Activated CD4-positive, CD25-positive, alpha-beta regulatory T cell treated with anti-CD3 and anti-CD28 coated beads, Interleukin-2, amount 50 U/mL, for 16 hours (primary cell): ENCODE measurements at places on chromosomes 4 and X.

DNA sequence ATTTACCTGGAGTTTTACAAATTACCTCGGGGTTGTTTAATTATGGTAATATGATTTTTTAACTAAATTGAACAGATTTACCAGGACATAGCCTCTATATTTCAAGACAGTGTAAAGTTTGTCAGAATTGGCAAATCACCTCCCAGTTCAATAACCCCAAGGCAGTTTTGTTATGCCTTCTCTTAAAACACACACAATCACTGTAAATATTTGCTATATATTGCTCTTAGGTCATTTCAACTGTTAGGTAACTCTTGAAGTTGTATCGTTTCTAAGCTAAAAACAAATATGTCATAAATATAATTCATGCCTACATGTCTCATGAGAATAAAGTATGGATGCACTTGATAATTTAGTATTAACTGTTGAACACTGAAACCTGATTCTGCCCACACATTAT, 24.1 kb downstream of the PDLIM5 start:
- DNase-seq = no peak

DNA sequence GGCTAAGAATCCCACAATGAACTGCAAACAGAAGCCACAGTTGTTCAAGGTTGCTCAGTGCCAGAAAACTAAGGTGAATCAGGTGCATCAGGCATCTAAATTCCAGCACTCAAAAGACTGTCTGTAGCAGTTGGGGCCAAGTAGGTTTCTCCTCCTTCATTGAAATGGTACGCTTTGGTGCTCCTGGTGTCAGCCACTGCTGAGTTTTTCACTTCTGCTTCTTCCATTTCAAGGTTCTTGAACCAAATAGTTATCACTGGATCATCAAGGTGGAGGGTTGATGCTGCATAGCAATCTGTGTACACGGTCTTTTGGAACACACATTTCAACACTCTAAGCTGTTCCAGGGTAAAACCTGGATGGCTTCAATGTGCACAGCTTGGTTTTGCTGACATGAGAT, 74.4 kb downstream of the TMA16 start:
- DNase-seq = no peak

DNA sequence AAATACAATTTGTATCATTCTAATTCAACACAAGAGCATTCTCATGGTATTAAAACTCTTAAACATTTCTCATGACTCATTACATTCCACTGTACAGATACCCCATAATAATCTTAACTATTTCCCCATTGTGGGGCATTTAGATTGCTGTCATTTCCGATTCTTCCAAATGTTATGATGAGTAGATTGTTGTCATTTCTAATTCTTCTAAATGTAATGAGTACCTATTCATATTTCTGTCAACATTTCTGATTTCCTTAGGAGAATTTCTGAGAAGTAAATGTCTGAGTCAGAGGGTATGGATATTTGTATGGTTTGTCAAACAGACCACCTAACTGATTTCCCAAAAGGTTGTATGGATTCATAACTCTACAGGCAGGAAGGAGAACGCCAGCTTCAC, 8.3 kb downstream of the S100G start:
- no peak for DNase-seq

DNA sequence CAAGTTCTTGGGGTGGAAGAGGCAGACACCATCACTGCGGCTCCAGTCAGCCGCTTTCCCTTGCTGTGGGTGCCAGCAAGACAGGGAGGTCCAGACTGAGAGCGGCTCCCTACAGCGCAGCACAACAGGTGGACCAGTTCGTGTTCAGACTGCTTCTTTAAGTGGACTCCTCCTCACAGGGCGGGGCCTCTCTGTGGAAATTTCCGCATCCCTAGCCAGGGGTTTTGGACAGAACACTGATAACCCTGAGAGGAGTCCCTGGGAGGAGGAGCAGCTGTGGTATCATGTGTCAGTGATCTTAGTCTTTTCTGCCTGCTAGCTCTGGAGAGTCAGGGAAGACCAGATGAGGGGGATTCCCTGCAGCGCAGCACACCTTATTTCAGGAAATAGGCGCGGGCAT, 48.5 kb downstream of the MAGEC2 start:
- no peak for DNase-seq

DNA sequence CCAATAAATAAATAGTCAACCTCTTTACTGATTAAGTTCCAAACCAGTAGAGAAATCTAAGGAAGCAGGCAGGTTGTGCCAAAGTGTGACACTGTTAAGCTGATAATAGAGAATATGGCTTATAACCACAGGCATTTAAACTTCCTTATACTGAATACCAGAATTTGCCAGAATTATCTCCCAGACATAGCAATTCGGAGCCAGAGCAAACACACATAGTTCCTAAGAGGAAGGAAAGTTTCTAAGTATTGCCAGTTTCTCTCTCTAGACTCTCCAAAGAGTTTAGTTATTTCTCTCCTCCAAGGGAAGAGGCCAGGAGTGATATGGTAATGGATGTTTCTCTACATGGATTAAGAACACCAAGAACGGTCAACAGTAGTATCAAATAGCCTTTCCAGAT, 191.7 kb upstream of the CPEB2 start:
- no peak for DNase-seq

DNA sequence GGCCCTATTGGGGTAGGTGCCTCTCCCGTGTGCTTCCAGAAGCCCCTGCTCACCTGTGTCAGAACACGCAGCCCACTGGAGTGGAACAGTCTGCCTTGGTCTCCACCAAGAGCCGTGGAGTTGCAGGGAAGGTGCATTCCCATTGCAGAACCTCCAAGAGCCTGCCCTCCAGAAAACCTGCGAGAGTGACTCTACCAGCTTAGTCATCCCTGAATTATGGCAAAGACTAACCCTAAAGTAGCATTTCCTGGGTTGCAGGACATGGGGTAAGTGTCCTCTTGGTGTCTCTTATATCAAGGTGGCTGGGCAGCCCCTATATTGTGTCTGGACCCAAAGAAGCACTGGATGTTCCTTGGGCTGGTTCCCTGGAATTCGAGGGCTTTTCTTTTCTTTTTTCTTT, 224.6 kb downstream of the BCOR start:
- DNase-seq = no peak

DNA sequence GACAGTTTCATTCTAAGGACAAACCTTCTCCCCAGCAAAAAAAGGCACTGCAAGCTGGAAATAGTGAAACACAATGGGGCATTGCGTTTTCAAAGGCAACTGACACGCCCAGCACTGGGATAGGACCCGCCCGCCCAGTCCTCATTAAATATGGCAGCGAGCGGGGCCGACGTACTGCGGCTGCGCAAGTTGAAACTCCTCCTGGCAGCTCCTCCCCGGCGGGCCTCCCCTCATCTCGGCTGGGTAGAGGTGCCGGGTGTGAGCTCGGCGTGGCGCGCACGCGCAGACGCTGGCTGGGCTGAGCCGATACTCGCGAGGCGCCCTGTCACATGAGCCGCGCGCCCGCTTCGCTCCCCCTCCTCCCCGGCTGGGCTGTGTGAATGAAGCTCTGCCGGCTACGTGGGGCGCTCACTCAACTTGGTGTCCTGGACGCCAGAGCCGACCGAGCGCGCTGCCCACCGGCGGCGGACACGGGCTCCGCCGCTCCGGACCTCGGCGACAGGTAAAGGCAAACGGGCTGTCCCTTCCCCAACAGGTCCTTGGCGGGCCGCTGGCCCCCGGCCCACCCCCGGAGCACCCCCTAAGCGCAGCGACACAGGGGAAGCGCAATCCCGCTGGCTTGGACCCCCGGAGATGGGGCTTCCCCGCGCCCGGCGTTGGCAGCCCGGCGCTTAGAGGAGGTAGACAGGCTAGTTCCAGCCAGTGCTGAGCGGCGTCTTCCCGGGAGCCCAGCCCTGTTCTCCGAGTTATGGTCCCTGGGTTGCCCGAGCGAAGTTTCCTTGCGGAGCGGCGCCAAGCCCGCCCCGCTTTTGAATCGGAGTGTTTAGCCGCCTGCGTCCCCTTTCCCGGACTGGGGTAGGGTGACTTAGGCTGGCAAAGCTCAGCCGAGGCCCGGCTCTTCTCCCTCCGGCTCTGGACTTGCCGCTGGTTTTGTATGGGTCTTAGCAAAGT, at the start of gene CLCN5:
CLCN5 (plus strand) TSS at position 306 of the 951 bp plus-strand sequence. CDS start 2,703 bp downstream, outside the sequence.
- DNase-seq = peak; percentile 80

- no peak for DNase-seq
Measured at GRCh38 chr4:18041114-18041513, 19.6 kb upstream of the LCORL start.

- DNase-seq = no peak
Measured at GRCh38 chr4:81963763-81964020, 410.1 kb downstream of the HNRNPD start.

GRCh38 chr4:92231511-92231910, 72.3 kb upstream of the GRID2 start:
- DNase-seq = no peak

DNA sequence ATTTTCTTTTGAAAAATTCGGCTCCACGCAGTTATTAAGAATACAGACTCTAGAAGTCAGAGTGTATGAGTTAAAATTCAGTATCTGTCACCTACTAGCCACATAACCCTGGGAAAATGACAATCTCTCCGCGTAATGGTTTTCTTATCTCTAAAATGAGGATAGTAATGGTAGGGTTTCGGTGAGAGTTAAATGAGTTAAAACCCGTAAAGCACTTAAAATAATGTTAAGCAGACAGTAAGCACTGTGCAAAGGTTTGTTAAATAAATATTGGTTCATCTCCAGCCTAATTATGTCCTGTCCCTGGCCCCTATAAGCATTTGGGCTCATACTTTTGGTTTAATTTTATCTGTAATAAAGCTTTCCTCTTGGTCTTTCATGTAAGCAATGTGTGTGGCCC, 350.8 kb upstream of the GRIA3 start:
- DNase-seq = no peak

GRCh38 chr4:100311181-100311580, 120.9 kb upstream of the DDIT4L start:
- no peak for DNase-seq

- peak; percentile 28 for DNase-seq
Measured at GRCh38 chr4:128061566-128062536, 739 bp downstream of the LARP1B start.

DNA sequence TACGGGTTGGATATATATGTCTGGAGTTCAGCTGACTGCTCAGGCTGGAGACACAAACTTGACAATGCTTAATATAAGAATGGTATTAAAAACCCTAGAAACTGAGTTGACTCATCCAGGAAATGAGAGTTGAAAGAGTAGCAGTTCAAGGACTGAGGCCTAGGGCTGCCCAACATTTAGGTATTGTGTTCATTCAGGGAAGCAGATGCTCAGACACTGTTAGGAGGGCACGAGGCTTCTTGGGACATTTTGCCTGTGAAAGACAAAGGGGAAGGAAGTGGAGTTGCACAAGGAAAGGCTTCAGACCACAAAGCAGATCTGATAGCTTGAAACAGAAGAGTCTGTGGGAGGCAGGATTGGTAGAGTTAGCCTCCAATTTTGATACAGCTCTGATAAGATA, 52.0 kb upstream of the HS3ST1 start:
- DNase-seq = no peak
